NCI-H1436 (cell line): ENCODE measurements at places on chromosomes 12 and 14.

- no peak for DNase-seq
Measured at GRCh38 chr14:54300881-54301280, 95.9 kb upstream of the CDKN3 start.

- no peak for DNase-seq
Measured at GRCh38 chr12:32419520-32419960, 20.2 kb downstream of the FGD4 start.

- no peak for DNase-seq
Measured at GRCh38 chr14:97280526-97280925, 483.3 kb downstream of the VRK1 start.

DNA sequence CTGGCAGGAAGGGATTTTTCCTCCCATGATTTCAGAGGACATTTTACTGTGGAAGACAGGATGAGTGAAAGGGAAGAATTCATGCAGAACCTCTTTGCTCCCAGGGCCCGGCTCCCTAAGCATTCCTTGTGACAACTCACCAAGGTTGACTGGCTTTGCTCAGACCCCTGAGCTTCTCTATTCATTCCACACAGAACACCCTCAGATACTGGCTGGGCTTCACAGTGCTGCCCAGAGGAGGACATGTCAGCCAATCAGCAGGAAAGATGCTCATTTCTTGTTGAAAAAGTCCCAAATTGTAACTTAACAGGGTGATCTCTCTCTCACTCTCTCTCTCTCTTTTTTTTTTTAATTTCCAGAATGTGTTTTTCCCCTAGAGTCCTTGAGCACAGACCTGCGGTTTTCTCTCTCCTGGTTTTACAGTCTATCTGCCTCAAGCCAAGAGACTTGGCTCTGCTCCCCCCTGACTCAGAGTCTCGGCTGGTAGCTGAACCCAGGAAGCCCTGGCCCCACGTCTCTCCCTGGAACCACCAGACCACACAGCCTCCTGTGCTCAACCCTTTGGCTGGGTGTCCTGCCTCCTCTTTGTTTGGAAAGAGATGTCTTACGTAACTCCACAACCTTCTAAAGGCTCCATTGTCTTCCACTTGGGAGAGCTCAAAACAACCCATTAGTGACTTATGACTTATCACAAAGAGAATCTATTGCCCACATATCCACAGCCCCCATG lies 43.9 kb downstream of the SSPN start:
- no peak for DNase-seq

DNA sequence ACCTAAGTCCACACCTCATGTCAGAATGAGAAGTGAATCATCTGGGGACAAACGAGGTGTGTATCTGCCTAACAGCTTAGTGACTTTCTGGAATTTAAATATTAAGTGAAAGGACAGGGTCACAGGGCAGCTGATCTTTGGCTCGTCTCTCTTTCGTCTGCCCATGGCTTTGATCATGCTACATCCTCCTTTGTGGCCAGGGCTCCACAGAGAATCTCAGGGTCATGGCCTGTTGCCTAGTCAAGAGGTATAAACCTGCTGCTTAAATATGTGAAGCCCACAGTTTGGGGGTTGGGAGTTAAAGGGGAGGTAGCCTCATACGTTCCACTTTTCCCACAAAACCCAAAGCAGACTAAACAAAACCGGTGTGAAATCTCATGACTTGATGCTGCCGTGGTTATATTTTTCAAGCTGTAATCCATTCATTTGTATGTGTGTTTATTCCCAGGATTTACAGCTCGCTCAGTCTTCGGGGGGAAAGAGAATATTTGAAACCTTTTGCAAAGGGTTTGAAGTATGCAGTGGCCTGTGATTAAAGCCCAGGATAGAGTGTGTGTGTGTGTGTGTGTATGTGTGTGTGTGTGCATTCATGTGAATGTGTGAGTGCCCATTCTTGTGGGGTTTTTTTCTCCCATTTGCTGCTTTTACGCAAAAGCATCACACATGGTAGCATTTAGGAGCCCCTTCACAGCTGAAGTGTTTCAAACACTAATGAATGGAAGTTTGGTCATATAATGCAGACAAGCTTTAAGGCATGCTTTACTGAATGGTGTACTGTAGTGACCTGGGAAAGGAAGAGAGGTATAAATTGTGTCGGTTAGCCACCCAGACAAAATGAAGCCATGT lies 137.1 kb downstream of the HMGA2 start:
- DNase-seq = no peak

GRCh38 chr14:70982200-70982599 lies 74.9 kb downstream of the PCNX1 start:
- no peak for DNase-seq

- no peak for DNase-seq
Measured at GRCh38 chr14:51621654-51622053, 30.1 kb upstream of the FRMD6 start.

- DNase-seq = no peak
Measured at GRCh38 chr14:64620910-64621309, 71.1 kb downstream of the PPP1R36 start.

- no peak for DNase-seq
Measured at GRCh38 chr12:92927436-92928281, 1.4 kb downstream of the EEA1 start.

DNA sequence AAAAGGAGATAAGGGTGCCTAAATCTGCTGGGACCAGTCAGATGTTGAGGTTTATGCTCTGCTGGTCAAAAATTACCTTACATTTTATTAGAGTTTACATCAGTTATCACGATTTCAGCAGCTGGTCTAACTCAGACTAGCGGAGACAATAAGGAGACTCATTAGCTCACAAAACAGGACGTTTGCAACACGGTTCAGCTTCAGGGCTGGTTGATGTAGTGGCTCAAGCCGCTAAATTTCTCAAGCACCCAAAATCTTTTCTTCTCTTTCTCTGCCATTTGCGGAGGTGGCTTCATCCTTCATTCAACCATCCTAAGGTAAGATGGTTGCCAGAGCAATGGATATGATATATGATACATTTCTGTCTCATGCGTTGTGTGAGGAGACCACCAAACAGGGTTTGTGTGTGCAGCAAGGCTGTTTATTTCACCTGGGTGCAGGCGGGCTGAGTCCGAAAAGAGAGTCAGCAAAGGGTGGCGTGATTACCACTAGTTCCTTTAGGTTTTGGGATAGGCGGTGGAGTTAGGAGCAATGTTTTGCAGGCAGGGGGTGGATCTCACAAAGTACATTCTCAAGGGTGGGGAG lies 30.3 kb upstream of the CLIP1 start:
- no peak for DNase-seq

GRCh38 chr12:102816816-102817434 lies 100.1 kb downstream of the PAH start:
- DNase-seq = peak; percentile 18

- no peak for DNase-seq
Measured at GRCh38 chr12:104729091-104729490, 229.0 kb downstream of the SLC41A2 start.

DNA sequence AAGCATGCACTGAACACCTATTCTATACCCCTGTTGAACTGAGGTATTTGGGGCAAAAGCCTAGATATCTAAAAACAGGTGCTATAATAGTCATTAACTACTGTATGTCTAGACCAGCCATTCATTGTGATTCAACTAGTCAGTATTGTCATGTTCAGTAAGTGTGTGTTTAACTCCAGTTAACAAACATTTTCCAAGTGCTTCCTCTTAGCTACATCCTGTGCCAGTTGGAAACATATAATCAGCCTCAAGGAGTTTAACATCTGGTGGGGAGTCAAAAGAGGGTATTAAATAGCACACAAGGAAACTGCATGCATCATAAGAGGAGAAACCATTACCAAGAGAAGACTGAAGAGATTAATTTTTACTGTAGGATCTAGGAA lies 20.4 kb downstream of the TMTC1 start:
- no peak for DNase-seq

DNA sequence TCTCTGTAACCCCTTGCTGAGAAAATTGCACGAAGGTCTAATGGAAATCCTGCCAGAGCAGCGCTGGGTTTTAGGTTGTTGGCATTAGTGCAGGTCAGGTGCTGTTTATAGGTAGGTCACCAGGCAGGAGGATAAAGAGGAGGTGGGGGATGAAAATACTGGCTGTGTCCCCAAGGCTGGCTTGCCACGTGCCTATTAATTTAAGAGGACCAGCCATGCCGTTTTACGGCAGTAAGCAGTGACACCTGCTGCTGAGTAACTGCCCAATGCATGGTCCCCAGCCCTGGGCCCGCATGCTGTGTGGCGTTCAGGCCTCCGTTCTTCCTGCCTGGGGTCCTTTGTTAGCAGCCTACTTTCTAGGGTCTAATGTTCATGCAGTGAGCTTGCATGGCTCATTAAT lies 67.2 kb downstream of the WDR20 start:
- no peak for DNase-seq

DNA sequence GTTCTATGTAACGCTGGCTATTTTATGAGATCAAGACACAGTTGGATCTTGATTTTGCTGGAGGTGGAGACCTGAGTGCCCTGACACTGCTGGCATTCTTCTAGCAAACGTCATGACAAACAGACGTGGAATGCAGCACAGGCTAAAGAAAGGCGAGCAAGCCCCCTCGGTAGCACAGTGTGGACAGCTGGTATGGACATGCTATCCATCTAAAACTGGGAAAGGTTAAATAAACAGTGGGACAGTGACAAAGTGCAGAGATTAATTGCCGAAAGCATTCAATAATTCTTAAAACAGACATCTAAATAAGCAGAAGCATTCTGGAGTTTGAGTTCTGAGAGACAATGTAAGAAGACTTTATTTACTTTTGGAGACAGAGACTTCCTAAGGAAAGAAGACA lies 237.2 kb downstream of the FBXL14 start:
- no peak for DNase-seq

DNA sequence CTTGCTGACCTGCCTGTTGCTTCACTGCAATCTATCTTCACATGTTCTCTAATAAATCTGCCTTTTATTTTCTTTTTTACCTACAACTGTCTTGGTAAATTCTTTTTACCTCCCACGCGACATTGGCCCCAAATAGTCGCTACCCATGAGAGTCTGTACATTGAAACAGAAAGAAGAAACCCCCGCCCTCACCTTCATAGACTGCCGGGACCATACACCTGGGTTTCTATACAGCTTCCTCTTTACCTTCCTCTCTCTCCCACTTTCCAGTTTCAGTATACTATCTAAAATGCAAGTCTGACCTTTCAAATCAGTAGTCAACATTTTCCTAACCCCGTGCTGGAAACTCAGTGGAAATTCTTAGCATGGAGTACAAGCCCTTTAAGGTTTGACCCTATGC lies 4.8 kb downstream of the SLC8A3 start:
- DNase-seq = no peak

DNA sequence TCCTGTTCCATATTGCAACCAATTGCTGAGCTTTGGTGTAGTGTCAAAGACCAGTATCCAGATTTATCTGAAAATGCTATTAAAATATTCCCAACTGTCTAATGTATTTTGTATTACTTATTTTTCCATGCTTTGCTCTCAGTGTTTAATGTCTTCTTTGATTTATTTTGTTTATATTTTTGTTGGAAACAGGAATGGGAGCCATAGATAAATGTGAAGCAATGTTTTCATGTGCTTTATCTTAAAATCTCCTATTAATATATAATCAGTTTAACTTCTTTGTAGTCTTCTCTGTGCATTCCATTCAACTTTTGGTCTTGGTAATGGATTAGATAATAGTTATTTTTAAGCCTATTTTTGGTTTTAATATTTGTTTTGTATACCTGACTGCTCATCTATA lies 8.8 kb downstream of the RAP1B start:
- no peak for DNase-seq

DNA sequence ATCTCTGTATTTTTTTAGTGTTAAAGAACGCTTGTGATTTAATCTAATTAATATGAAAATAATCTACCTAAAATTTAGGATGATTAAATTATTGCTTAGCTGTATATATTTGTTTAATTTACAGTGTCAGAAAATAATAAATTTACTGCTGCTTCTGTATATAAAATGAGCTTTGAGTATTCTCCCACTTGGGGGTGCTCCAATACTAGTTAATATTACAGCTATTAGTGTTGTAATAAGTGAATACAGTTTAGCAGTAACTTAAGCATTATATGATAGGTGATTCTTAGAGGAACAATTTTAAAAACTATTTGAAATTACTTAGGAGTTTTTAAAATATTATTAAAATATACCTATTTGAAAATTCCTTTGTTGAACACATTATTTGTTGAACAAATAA lies 62.2 kb downstream of the PAPOLA start:
- no peak for DNase-seq

DNA sequence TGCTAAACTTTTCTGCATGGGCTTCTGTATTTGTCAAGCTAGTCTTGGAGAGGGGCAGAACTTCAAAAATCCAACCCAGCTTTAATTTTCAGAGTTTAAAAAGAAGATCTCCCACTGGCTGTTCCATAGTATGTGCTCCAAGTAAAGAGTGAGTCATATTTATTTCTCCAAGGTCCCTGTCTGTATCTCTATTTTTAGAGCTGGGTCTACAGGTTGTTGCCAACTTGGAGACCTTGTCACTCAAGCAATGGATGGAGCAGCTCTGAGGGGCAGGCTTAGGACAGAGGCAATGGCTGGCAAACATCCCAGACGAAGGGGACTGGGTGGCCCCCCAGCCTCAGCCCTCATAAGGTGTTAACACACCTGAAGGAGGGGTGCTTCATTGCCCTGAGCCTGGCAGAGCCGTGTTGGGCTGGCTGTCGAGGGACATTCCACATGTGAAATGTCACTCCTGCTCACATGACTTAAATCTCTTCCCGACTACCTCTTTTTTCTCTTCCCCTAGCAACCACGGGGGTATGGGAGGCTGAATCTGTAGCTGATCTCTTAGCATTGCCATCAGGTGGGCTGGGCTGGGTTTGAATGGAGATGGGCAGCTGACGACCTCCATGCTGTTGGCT lies 103.1 kb downstream of the SMOC1 start:
- DNase-seq = no peak

DNA sequence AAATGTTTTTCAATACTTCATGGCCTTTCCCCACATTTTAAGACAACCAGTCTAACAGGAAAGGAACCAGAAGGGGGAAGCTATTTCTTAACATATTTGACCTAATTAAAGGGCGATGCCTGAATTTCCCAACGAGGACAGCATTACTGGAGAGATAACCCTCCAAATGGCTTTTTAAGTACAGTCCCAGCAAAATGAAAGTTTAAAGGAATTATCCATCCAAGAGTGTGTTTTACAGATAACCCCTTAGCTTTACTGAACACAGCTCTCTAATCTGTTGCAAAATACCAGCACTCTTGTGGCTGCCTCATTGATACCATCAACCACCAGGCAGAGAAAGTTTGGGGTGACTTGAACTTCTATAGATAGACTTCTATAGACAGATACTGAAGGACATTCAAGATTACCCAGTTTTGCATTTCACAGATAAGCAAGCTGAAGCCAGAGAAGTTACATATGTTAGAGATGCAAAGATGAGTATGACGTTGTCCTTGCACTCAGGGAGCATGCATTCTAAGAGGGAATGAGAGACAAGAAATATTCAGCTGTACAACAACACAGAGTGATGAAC lies 41.3 kb upstream of the DUSP6 start:
- DNase-seq = no peak

GRCh38 chr12:55757701-55758100 lies 14.8 kb downstream of the GDF11 start:
- DNase-seq = no peak

- no peak for DNase-seq
Measured at GRCh38 chr12:41356181-41356580, 168.1 kb downstream of the PDZRN4 start.

GRCh38 chr12:79059557-79059956 lies 195.0 kb downstream of the SYT1 start:
- DNase-seq = no peak

- no peak for DNase-seq
Measured at GRCh38 chr12:6230321-6231110, 30.3 kb downstream of the CD9 start.
